ENCODE measurements at places on chromosomes 1 and 21. TPM values are rescaled to one million over a fixed set of nuclear protein-coding genes. Genes with fewer than 3 reads are reported as not detected.

- no peak for DNase-seq
Observed at GRCh38 chr1:86640161-86640670, 64.2 kb upstream of the SH3GLB1 start.

GRCh38 chr21:27596196-27596595 is 629.3 kb upstream of the ADAMTS5 start:
- DNase-seq = no peak

GRCh38 chr1:76317299-76317900 is 242.9 kb downstream of the ST6GALNAC3 start:
- DNase-seq = no peak

TAS1R1 gene
- not detected for total RNA-seq

KCNJ15 gene
- 0.21 TPM for total RNA-seq

MANEAL gene
- total RNA-seq = 18.2 TPM

ETS2 gene
- total RNA-seq = 185 TPM

Data from colonic mucosa (tissue), 4 donors.